ENCODE measurements at places on chromosomes 2 and 18.

- no peak for DNase-seq
Observed at GRCh38 chr2:86645752-86646151, 22.1 kb upstream of the RNF103 start.

GRCh38 chr2:136378712-136379595 is 261.0 kb upstream of the CXCR4 start:
- DNase-seq = peak; percentile 91

DNA sequence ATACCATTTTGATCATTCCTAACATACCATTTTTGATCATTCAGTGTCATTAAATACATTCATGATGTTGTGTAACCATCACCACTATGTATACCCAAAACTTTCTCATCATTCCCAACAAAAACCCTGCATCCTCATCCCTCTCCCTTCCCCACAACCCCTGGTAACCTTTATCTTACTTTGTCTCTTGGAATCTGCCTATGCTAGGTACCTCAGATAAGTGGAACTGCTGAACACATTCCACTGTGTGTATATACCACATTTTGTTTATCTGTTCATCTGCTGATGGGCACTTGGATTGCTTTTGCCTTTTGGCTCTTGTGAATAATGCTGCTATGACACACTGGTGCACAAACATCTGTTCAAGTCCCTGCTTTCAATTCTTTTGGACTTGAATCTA is 83.8 kb upstream of the TFCP2L1 start:
- DNase-seq = no peak

DNA sequence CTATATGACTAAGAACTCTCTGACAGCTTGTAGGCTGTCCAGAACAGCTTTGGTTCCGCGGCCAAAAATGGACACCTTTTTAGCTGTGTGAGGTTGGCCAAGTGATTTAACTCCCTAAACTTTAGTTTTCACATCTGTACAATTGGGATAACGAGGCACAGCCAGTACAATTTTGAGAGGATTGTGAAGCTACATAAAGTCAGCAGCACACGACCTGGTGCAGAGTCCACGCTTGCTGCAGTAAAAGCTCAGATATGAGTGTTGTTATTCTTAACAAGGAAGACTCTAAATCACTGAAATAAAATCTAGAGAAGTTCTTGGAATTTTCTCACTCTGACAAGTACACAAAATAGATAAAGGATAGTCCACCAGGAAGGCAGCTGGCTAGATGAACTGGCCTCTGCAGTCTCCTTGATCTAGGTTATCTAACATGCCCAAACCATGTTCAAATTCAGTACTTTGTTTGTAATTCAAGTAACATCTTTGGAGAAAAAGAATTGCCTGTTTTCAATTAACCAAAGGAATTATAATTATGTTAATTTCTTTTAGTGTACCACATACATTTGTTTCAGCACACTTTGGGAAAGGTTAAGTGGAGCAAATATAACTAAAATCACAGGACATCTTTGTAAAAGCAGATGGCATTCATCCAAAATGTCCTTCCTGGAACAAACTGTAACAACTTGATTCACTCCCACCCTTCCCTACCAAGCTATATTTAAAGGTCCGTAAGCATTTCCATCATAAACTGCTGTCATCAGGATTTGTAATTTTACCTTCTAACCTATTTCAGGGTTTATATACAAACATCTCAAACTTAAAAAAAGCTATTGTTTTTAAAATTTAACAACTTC is 201.7 kb upstream of the STK17B start:
- no peak for DNase-seq

DNA sequence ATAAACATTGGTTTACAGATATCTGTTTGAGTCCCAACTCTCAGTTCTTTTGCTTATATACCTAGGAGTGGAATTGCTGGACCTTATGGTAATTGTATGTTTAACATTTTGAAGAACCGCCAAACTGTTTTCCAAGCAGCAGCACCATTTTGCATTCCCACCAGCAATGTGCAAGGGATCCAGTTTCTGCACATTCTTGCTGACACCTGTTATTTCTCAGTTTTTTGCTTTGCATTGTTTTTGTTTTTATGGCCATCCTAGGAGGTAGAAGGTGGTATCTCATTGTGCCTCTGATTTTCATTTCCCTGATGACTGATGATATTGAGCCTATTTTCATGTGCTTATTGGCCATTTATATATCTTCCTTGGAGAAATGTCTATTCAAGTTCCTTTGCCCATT is 71.2 kb downstream of the MCFD2 start:
- no peak for DNase-seq

GRCh38 chr2:98377544-98377943 is 31.3 kb downstream of the CNGA3 start:
- DNase-seq = no peak

DNA sequence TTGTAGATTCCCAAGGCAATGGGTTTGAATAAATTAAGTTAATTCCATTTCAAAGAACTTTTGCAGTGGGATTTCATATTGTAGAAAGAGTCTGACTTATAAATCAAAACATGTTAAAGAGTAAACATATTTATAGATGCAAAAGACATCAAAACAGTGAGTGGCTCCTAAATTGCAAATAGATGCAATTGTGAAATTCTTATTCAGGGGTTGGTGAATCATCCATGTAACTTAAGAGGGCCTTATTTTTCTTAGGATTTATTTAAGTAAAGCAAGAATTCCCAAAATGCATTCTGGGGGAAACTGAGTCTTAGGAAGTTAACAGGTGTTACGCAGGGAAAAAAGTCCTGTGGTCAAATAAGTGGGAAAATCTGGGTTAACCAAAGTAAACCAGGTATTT is 11.3 kb downstream of the TANC1 start:
- no peak for DNase-seq

GRCh38 chr2:223674998-223675609 is 72.9 kb upstream of the SCG2 start:
- peak; percentile 9 for DNase-seq

- no peak for DNase-seq
Observed at GRCh38 chr2:178066890-178067669, 5.5 kb downstream of the PDE11A start.

- no peak for DNase-seq
Observed at GRCh38 chr2:69801745-69802290, 27.6 kb upstream of the GMCL1 start.

- no peak for DNase-seq
Observed at GRCh38 chr18:45050712-45051601, 370.3 kb downstream of the SETBP1 start.

DNA sequence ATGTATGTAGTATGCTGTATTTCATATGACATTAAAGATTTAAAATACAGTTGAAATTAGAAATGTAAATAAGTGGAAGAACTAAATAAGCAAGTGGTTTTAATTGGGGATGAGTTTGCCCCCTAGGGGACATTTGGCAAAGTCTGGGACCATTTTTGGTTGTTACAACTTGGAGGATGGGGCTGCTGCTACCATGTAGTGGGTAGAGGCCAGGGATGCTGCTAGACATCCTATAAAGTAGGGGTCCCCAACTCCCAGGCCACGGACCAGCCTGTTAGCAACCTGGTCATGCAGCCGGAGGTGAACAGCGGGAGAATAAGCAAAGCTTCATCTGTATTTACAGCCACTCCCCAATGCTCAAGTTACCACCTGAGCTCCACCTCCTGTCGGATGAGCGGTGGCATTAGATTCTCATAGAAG is 27.9 kb upstream of the ASNSD1 start:
- peak; percentile 31 for DNase-seq

DNA sequence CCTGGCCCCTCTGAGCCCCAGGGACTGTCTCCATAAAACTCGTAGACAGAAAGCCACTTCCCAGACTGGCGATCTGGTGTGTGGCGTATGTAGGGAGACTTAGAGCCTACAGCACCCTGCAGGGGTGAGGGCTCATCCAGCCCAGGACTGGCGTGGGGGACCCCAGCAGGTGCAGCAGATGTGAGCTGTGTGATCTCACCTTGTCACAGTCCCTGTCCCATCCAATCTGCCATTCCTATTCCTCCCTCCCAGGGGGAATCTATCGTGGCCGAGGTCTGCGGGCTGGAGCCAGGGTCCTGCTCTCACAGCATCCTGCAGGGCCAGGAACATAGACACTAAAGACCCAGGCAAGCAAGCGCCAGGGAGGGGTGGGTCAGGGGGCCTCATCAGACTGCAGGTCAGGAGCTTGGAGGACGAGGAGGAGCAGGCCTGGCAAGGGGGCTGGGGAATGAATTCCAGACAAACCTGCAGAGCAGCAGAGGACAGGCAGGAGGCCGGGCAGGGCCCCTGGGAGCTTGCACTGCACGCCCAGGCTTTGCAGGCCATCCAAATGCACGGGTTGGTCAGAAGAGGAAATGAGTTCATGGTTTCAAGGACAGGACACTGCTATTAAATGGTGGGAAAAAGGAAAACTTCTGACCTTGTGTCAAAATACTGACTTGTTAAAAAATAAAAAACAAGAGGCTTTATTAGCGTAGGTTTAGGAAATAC is 32.5 kb downstream of the HS6ST1 start:
- DNase-seq = no peak

DNA sequence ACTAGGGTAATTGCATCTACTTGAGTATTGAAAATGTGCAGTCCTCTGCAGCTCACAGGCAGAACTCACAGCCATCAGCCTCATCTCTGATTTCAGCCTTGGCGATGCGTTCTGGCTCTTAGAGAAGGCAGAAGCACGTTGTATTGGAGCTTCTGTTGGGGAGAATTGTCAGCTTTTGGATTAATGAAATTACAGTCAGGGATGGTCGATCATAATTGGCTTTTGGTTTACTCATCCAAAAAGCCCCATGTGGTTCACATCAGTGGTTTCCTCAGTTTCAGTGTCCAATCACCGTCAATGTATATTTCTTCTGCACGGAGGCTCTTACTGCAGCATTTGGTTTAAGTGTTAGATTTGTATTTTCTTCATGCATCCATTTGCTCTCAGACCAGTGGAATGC is 218.5 kb upstream of the SOX11 start:
- no peak for DNase-seq

DNA sequence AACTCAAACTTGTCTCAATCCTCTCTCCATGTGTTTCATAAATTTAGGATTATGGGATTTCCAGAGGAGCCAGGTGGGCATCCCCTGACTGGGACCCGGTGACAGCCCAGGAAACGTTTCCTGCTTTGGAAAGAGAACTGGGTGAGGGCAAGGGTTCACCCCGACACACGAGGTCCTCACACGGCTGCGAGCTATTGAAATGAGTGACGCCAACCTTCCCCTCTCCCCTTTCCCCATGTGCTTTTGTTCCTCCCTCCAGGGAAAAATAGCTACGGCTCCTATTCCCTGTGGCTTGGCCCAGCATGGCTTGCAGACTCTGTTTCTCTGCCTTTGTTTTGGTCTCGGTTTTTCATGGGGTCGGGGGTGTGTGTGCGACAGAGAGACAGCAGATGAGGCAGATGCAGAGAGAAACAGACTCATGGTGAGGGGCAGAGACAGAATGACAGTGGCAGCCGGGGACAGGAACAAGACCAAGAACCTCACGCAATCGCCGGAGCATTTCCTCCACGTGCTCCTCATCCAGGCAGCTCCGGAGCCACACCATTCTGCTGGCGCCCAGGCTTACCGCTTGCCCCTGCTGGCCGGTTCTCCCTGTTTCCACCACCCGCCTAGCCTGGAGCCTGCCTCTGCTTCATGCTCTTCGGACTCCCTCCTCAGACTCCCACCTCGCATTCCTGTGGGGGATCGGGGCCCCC is 238.5 kb downstream of the DYSF start:
- no peak for DNase-seq

DNA sequence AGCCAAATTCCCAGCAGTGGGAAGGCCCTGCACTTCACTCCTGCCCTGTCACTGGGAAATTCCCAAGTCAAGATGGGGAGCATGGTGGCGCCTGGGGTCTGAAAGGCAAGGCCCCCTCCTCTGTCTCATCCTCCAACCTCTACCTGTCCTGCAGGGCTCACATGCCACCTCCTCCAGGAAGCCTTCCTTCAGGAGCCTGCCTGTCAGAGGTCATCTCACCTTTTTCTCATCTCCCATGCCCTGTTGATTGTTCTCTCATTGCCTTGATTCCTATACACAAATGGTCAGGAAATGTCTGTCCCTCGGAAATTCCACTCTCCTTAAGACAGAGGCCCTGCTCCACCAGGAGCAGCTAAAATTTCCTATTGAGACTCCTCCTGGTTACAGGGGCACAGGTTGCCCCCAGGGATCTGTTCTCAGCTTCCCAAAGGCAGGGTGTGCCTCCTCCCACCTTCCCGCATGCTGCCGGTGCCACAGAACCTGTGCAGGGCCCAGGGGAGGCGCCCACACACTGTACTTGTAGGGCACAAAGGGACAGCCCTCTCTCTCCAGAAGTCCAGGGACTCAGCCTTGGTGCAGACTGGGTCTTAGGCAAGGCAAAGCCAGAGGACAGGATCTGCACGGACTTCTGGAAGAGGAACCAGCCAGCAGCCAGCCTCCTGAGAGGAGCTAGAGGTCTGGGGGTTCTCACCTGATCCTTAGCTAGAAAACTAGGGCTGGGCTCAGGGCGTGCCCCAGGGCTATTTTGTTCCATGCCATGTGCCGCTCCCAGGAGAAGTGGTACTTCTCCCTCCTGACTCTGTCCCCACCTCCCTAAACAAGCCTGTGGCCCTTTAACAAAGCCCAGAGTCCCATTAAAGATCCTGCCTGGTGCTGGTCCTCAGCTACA is 12.9 kb downstream of the HES6 start:
- no peak for DNase-seq

GRCh38 chr18:63315876-63316275 is 3.7 kb downstream of the BCL2 start:
- DNase-seq = no peak

- DNase-seq = no peak
Observed at GRCh38 chr2:74025971-74026612, 41.4 kb downstream of the TET3 start.

- DNase-seq = peak; percentile 14
Observed at GRCh38 chr2:223995569-223995968, 38.3 kb downstream of the MRPL44 start.

DNA sequence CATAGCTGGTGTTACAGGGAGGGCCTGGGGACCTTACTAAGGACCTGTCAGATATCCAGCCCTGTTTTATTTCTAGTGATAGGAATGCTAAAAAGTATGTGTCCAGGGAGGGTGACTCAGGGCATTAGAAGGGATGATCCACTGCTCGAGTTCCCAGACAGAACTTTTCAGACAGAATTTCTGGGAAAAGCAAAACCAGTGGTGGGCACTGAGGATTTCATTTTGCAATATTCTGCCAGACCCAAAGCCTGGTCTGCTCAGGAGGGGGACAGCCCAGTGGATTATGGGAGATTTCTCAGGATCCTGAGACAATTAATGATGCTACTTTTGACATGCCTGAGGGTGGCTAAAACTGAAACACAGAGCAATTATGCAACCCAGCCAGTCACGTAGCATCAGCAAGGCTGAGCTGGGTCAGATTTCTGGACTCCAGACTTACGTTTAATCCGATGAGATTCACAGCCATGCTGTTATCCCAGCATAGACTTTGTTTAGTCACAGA is 4.7 kb upstream of the KCNE4 start:
- no peak for DNase-seq

GRCh38 chr2:199136681-199137080 is 321.1 kb downstream of the SATB2 start:
- DNase-seq = no peak

- no peak for DNase-seq
Observed at GRCh38 chr18:32343634-32344033, 127.0 kb downstream of the GAREM1 start.

- DNase-seq = no peak
Observed at GRCh38 chr18:45197526-45197970, 417.7 kb upstream of the SLC14A2 start.

GRCh38 chr2:56960581-56960980 is 776.8 kb downstream of the CCDC85A start:
- DNase-seq = peak; percentile 2
